ENCODE measurements at places on chromosomes 4 and X. TPM values are rescaled to one million over a fixed set of nuclear protein-coding genes. Genes with fewer than 3 reads are reported as not detected.

Gene GPRIN3
- under 0.01 TPM for total RNA-seq

Gene CFP
- total RNA-seq, result 0.37 TPM

Gene AKAP14
- total RNA-seq, result not detected

Gene PNCK
- total RNA-seq, result not detected

Gene CPLX1
- total RNA-seq, result not detected

Gene LNX1
- 0.78 TPM for total RNA-seq

Gene PCSK1N
- total RNA-seq, result 0.37 TPM

Gene TKTL1
- not detected for total RNA-seq

Gene MORC4
- 19.8 TPM for total RNA-seq

Gene P2RY4
- 0.39 TPM for total RNA-seq

Gene CSN1S1
- total RNA-seq, result not detected

Gene CSN2
- not detected for total RNA-seq

Gene FNIP2
- total RNA-seq, result 19.1 TPM

Gene TCP11X2
- not detected for total RNA-seq

Gene RAB40A
- total RNA-seq, result 0.39 TPM

Gene ARHGEF38
- not detected for total RNA-seq

Gene CDKL5
- total RNA-seq, result 1.1 TPM

Gene SFRP2
- 4.8 TPM for total RNA-seq

Gene SULT1B1
- 10.6 TPM for total RNA-seq

Gene JAKMIP1
- not detected for total RNA-seq

Gene RIPPLY1
- total RNA-seq, result not detected

Gene CTAG1A
- not detected for total RNA-seq

Gene FMR1NB
- not detected for total RNA-seq

All from subcutaneous preadipocyte (primary cell).